ENCODE measurements at places on chromosomes 1 and 21. TPM values are rescaled to one million over a fixed set of nuclear protein-coding genes. Genes with fewer than 3 reads are reported as not detected.
A peak's percentile ranks its signal among the peaks of the same experiment; 100 is the strongest.

Gene CGN
- total RNA-seq = 18.6 TPM

DNA sequence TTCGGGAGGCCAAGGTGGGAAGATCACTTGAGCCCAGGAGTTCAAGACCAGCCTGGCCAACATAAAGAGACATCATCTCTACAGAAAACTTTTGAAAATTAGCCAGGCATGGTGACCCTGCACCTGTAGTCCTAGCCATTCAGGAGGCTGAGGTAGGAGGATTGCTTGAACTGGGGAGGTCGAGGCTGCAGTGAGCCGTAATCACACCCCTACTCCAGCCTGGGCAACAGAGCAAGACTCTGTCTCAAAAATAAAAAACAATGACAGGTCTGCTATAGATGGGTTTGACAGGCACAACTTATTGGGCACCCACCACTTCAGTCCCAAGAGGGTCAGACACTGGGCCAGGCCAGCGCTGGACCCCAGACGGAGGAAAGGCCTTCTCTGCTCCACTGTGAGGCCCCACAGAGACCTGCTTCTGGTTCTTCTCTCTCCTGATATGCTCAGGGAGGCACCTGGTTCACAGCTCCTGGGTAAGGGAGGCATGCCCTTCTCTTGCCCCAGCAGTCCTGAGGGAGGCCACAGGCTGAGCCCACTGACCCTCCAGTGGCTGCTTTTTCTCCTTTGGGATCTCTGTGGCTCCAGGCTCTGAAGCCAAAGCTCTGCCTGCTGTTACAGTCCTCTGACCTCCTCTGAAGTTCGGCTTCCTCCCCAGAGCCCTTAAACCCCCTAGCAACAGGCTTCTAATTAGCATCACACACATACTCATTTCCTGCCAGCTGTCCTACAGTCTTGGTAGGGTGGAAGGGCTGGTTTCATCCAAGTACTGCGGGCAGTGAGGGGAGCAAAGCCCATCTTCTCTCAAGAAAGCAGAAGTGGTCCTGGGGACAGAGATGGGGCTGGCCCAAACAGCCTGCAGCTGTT is 14.4 kb downstream of the S100A16 start:
- DNase-seq = no peak

DNA sequence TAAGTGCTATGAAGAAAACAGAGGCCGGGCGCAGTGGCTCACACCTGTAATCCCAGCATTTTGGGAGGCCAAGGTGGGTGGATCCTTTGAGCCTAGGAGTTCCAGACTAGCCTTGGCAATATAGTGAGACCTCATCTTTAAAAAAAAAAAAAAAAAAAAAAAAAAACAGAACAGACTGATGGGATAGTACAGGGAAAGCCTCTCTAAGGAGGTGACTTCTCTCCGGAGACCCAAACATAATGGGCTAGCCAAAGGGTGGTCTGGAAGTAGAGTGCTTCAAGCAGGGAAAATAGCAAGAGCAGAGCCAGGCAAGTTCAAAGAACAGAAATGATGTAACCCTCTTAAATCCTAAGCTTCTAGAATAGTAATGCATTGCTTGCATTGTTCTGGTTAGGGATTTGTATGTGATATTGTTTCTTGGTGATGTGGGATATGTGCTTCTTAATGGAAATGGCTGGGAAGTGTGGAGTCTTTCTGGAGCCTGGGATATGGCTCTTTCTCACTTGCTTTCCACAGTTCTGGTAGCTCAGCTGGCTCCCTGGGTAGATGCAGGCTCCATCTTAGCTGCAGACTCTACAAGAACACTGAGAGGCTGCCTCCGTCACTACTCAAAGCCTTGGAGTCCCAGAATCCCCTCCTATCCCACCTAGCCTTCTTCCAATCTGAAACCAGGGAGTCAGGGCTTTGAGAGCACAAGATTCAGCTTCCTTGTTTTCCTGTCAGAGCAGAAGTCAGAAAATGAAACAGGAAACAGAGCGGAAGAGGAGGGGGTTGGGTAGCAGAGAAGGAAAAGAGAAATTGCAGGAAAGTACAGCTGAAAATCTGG is 1.9 kb upstream of the PIGV start:
- peak; percentile 34 for DNase-seq

DNA sequence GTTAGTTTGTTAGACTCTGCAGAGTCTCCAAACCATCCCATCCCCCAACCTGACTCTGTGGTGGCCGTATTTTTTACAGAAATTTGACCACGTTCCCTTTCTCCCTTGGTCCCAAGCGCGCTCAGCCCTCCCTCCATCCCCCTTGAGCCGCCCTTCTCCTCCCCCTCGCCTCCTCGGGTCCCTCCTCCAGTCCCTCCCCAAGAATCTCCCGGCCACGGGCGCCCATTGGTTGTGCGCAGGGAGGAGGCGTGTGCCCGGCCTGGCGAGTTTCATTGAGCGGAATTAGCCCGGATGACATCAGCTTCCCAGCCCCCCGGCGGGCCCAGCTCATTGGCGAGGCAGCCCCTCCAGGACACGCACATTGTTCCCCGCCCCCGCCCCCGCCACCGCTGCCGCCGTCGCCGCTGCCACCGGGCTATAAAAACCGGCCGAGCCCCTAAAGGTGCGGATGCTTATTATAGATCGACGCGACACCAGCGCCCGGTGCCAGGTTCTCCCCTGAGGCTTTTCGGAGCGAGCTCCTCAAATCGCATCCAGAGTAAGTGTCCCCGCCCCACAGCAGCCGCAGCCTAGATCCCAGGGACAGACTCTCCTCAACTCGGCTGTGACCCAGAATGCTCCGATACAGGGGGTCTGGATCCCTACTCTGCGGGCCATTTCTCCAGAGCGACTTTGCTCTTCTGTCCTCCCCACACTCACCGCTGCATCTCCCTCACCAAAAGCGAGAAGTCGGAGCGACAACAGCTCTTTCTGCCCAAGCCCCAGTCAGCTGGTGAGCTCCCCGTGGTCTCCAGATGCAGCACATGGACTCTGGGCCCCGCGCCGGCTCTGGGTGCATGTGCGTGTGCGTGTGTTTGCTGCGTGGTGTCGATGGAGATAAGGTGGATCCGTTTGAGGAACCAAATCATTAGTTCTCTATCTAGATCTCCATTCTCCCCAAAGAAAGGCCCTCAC is at the start of gene OLIG2:
Gene OLIG2 (plus strand): TSS at position 447 of the 954 bp plus-strand sequence. CDS start 928 bp downstream, outside the sequence.
- DNase-seq = peak; percentile 12

- DNase-seq = no peak
Observed at GRCh38 chr1:181187337-181188126, 99.0 kb downstream of the IER5 start.

- no peak for DNase-seq
Observed at GRCh38 chr21:37658121-37658816, 258.0 kb downstream of the KCNJ6 start.

DNA sequence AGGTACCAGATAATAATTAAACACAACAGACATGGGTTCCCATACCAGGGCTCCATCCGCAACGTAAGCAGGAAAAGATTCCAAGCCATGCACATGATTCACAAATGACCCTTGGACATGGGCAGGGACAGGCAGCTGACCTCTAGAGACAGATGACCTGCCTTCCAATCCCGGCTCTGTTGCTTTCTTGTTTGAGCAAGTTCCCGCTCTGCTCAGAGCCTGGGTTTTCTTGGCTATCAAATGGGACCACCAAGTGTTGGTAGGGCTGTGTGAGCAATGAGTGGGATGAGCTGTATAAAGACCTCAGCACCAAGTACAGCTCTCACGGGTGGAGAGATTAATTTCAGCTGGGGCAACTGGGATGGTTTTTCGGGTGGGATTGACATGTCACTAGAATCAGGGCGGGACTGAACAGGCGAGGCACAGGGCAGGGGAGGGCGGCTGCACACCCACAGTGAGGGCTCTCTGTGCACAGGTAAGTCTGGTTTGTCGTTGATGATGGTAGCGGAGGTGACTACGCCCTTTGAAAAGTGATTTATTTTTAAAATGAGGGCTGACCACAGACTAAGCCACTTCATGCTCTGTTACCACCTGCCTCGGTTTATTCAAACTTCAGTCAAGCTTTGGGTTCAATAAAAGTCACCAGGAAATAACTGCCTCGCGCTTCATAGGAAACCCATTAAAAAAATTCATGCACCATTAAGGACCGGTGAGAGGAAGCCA is 57.5 kb upstream of the IFFO2 start:
- no peak for DNase-seq

GRCh38 chr1:10424034-10424433 is 6.2 kb upstream of the CENPS start:
- DNase-seq = no peak

DNA sequence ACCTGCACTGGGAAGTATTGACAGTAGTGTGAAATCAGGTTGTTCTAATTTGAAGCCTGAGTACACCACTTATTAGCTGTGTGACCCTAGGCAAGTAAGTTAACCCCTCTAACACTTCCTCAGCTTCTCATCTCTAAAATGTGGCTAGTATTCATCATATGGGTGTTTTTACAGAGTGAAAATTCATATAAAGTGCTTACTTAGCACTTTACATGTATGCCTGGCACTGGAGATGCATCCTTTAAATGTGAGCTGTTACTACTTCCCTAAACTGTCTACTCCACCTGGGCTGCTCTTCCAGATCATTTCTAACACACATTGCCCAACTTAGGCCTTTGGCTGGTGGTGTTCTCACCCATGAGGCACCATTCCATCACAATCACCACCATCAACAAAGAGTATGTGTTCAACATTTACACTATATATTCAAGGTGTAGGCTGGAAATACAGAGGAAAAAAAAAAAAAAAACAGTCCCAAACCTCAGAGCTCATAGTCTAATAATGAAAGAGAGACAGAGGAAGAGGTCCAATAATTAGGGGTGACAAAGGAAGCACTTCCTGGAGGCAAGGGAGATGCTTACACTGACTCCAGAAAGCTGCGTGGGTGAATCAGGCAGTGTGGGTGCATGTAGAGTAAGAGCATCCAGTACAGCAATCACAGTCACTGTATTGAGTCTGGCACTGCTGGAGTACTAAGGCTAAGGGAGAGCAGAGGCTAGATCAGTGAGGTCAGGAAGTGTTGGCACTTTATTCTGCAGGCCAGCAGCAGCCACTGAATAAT is 3.6 kb downstream of the STX6 start:
- DNase-seq = no peak

Gene CRABP2
- total RNA-seq = 1,168 TPM

GRCh38 chr1:39269349-39269748 is 64.9 kb downstream of the MACF1 start:
- peak; percentile 62 for DNase-seq

DNA sequence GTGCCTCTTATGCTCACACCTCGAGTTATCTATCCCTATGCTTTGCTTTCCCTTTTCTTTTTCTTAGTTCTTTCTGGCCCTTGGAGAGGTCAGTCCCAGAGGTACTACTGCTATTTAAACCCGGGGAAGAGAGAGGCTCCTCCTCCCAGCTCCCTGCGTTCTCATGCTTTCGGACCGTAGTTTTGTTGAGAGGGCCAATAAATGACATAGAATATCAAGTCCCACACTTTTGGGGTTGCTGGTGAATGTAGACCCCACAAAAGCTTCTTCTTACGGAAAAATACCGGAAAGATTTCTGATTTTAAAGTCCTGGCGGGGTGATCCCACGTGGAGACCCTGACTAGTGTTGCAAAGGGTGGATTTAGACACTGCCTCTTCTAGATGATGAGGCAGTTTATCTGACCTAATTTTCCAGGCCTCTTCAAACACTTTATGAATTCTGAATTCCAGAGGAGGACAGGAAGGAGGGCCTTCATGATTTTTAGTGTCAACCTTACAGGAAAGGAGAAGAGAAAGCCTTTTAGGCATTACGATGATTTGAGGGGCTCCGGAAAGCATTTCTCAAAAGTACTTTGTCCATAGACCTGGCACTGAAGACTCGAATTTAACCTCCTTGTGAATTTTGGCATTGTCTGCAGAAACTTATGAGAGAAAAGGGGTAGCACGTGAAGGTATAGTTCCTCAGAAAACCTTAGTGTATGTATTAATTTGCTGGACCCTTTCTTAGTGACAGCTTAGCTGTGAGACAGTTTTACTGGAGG is 694 bp downstream of the TMEM167B start:
- no peak for DNase-seq

DNA sequence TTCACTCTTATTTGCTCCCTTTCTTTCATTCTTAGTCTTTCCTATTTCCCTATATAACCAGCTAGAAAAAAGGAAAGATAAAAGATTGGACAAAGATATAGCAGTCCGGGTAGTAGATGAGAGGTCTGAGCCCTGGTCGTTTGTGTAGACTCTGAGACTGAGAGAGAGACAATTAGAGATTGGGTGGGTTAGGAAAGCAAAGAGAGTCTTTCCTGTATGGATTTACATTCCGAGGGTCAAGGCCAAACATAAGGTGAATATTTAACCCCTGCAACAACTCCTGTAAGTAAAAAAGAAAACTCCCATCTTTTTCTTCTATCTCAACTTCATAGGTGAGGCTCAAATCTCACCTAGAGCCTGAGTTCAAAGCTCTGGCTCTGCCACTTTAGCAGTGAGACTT is 218.0 kb upstream of the FGGY start:
- no peak for DNase-seq

DNA sequence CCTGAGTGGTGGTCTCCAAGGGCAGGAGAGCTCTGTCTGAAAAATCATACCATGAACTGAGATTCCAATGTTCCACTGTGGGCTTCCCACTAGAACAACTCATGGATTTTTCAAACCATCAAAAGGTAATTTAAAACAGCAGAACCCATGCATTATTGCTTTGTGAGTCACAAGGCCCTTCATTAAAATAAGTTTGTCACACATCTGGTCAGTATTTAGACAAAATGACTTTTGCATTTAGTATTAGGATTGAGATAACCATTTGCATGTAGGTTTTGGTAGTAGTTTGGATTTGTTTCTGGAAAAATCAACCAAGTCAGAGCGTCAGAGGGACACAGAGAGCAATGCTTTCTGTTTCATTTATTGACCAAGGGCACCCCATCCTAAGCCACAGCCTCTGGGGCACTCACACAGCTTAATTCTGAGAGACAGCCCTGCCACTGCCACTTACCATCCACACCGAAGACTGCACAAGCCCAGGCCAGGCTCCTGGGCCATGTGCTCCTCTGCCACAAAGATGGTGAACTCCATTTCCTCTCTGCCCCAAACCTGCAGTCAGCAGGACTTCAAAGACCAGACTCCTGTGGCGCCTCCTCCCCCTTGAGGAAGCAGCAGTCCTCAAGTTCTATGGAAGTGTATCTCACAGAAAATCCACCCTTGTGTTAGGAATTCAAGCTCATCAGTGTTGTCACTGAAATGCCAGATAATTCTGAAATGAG is 132.6 kb upstream of the DUSP10 start:
- no peak for DNase-seq

Gene RIMS3
- 8.9 TPM for total RNA-seq

Gene PROK1
- not detected for total RNA-seq

Gene CFAP141
- total RNA-seq = not detected

GRCh38 chr21:30962013-30962412 is 76.3 kb downstream of the KRTAP19-8 start:
- no peak for DNase-seq

DNA sequence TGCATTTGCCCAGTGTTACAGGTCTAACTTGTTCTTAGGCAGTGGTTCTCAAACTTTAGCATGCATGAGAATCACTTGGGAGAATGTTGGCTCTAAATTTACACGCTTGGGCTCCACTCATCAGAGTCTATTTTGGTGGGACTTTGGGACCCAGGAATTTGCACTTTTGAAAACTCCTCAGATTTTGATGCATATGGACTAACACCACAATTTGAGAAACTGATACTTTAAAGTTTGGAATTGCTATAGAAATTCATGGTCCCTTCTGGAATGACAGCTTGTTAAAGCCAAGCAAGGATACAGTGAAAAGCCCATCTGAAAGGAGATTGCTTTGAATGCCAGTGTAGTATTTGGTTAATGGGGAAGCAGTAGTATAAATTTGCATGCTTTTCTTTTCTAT is 31.5 kb downstream of the GPR52 start:
- no peak for DNase-seq

- DNase-seq = no peak
Observed at GRCh38 chr1:93663208-93663614, 18.4 kb downstream of the BCAR3 start.
